ENCODE measurements at places on chromosomes 7 and 10. TPM values are rescaled to one million over a fixed set of nuclear protein-coding genes. Genes with fewer than 3 reads are reported as not detected.

DNA sequence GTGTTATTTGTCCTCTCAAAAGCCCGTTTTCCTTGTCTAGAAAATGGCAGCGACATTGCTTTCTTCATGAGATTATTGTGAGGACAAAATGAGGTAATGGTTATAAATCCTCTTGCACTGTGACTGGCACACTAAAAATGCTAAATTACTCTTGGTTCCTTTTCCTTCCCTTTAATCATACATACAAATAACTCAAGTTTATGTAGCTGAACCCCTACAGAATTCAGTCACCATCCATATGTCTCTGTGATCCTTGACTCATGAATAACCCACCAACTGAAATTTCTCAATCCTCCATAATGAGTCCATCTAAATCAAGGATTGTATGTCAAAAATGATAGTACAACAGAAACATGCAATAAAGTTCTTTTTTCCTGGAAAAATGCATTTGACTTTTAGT is 71.3 kb upstream of the VWC2 start:
- no peaks in the 10 kb centered on the region for H3K4me1 ChIP-seq
- H3K27me3 ChIP-seq: no peaks in the 10 kb centered on the region
- no peak overlapping the region for H3K27ac ChIP-seq

Gene HPS6
- 20.8 TPM for total RNA-seq

Gene AGAP9
- 14.4 TPM for total RNA-seq

Gene CRHR2
- not detected for total RNA-seq

DNA sequence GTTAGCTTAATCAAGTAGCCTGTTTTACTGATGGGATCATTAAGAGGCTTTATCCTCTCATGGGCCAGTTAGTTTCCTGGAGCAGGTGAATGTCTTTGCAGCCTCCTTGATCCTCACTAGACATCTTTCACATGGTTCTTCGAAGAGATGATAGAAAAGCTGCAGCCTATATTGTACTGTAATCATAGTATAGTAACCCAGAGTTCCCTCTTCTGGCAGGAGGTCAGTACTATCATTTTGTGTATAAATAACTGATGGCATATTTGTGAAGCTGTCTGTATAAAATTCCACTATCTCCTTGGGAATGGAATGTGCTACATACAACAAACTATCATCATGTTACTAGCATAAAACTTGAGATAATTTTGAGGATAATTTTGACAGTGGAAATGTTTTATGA is 123.8 kb upstream of the PRPS1L1 start:
- no peak for DNase-seq
- no peak overlapping the region for H3K27ac ChIP-seq
- H3K27me3 ChIP-seq: no peaks in the 10 kb centered on the region

DNA sequence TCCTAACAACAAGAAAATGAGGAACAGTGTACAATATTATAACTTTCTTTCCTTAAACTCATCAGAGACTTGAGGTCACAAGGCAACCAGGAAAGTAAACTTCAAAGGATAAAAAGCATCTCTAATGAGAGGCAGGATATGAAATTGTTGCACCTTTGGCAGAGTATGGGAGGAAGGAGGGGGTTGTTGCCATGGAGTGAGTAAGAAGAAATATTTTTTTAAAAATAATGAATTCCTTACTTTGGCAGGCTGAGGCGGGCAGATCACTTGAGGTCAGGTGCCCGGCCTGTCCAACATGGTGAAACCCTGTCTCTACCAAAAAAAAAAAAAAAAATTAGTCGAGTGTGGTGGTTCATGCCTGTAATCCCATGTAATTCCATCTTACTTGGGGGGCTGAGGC is 21.1 kb upstream of the CHN2 start:
- DNase-seq: no peak
- H3K36me3 ChIP-seq: no peaks in the 10 kb centered on the region
- no peaks in the 10 kb centered on the region for H3K4me1 ChIP-seq
- H3K27me3 ChIP-seq: no peaks in the 10 kb centered on the region
- H3K27ac ChIP-seq: no peak overlapping the region

DNA sequence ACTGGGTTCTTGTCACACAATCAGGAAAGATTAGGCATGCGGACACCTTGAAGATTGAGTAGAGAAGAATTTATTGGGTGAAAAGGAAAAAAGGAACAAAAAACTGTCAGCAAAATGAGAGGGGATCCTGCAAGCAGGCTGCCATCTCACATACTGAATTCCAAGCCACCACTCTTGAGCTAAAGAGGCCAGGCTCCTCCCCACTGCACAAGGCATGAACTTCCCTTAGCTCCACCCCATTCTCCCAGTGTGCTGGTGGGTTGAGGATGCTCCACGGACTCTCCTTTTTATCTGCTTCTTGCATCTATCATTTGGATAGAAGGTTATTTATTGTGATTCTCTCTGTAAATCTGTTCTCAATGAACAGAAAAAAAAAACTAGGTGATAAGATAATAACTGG is 79.6 kb downstream of the ANKRD7 start:
- no peaks in the 10 kb centered on the region for H3K27me3 ChIP-seq
- no peaks in the 10 kb centered on the region for H3K4me1 ChIP-seq
- no peak overlapping the region for H3K4me3 ChIP-seq
- no peak for DNase-seq

Gene FAM25G
- not detected for total RNA-seq

DNA sequence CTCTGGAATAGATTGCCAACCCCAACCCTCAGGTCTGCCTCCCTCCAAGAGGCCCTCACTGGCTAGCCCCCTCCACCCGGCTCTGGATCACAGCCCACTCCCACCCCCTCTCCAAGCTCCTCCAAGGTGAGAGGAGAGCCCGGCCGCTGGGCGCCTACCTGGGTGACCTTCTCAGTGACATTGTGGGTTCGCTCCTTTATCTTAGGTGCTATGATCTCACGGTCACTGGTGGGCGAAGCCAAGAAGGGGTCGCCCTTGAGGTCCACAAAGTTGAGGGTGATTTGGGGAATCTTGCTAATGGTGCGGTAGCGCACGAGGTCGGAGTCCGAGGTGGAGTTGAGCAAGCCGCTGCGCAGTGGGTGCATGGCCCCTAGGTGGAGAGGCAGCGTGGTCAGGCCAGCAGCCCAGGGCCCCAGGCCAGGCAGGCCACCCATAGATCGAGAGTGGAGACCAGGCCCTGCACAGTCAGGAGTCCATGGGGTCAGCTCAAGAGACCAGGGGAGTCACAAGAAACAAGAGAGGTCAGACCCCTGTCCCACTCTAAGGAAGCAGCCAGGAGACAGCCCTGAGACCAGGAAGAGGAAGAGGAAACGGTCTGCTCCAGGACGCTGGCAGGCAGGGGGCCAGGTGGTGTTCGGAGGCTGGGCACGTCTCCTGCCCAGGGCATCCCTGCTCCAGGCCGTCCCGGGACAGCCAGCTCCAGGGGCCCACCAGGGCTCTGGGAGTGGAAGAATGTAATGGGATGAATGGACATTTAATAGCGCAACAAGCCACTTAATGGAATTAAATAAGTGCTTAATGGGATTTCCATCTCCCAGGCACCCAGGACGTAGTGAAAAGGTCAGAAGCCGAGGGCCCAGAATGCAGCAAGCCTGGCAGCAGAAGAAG is 20.7 kb downstream of the KCNH2 start:
- no peaks in the 10 kb centered on the region for H3K27me3 ChIP-seq
- DNase-seq: no peak
- H3K4me3 ChIP-seq: no peak overlapping the region
- no peaks in the 10 kb centered on the region for H3K4me1 ChIP-seq
- no peak overlapping the region for H3K27ac ChIP-seq

- H3K4me1 ChIP-seq: no peaks in the 10 kb centered on the region
- peak; percentile 89 for DNase-seq
- H3K27ac ChIP-seq: no peak overlapping the region
- H3K27me3 ChIP-seq: no peaks in the 10 kb centered on the region
- H3K36me3 ChIP-seq: no peaks in the 10 kb centered on the region
- H3K4me3 ChIP-seq: no peak overlapping the region
Observed at GRCh38 chr10:103069453-103070331, 123.4 kb downstream of the NT5C2 start.

DNA sequence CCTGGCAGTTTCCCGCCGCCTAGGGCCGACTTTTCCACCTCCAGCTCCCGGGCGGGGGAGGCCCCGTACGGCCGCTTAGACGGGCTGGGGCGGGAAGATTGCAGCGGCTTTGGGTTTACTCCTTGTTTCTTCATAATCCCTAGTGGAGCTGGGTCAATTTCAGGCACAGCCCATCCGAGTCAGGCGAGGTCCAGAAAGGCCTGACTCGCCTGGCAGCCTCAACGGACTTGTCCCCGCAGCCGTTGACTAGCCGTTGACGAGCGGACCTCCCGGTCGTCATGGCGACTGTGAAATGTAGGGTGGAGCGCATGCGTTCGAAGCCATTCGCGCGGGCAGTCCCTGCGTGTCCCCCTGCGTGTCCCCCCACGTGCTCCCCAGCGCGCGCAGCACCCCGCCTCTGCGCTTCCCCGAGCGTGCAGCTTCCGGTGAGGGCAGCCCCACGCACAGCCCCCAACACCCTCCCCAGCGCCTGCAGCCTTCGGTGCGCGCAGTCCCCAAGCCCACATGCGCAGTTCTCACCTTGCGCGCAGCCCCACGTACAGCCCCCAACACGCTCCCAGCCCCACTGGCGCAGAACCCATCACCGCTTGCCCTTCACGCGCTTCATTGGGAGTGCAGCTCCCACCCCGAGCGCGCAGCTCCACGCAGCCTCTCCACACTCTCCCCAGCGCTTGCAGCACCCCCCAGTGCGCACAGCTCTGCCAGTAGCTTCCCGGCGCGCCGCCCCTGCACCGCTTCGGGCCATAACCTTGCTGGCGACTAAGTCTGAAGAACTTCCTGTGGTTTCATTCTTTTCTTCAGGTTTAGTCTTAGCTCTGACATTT is 67.8 kb downstream of the TBX20 start:
- H3K4me1 ChIP-seq: no peaks in the 10 kb centered on the region
- peaks cover 28% of the 10 kb centered on the region for H3K27me3 ChIP-seq
- H3K27ac ChIP-seq: no peak overlapping the region
- H3K36me3 ChIP-seq: no peaks in the 10 kb centered on the region

- no peak overlapping the region for H3K27ac ChIP-seq
- DNase-seq: no peak
- no peaks in the 10 kb centered on the region for H3K36me3 ChIP-seq
- H3K4me3 ChIP-seq: no peak overlapping the region
- peaks cover 6% of the 10 kb centered on the region for H3K4me1 ChIP-seq
Observed at GRCh38 chr7:132417103-132417906, 159.0 kb downstream of the PLXNA4 start.

Gene ERVW-1
- total RNA-seq: 1.6 TPM

DNA sequence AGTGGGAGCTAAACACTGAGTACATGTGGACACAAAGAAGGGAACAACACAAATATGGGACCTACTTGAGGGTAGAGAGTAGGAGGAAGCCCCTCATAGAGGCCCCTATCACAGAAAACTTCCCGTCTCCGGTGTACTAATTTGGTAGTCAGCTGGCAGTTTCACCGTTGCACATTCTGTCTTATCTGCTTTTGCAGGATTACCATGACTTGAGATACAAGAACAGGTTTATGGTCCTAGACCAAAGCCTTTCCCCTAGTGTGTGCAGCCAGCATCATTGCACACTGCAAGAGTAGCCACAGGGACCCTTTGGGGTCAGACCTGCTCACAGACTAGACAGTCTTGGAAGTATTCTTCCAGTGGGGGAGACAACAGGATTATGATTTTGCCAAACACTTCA is 5.9 kb upstream of the IFIT1B start:
- H3K4me1 ChIP-seq: peaks cover 3% of the 10 kb centered on the region
- H3K27me3 ChIP-seq: no peaks in the 10 kb centered on the region
- no peak overlapping the region for H3K4me3 ChIP-seq
- no peak for DNase-seq
- no peaks in the 10 kb centered on the region for H3K36me3 ChIP-seq
- no peak overlapping the region for H3K27ac ChIP-seq

All from endodermal cell (in vitro differentiated cells).